ENCODE measurements at places on chromosomes 11 and 22. TPM values are rescaled to one million over a fixed set of nuclear protein-coding genes. Genes with fewer than 3 reads are reported as not detected.

GRCh38 chr11:120335556-120335907, 681 bp upstream of the ARHGEF12 start:
- no peak for DNase-seq
- peak overlapping the region; percentile 100 for H3K27ac ChIP-seq
- peak overlapping the region; percentile 69 for H3K4me3 ChIP-seq

DNA sequence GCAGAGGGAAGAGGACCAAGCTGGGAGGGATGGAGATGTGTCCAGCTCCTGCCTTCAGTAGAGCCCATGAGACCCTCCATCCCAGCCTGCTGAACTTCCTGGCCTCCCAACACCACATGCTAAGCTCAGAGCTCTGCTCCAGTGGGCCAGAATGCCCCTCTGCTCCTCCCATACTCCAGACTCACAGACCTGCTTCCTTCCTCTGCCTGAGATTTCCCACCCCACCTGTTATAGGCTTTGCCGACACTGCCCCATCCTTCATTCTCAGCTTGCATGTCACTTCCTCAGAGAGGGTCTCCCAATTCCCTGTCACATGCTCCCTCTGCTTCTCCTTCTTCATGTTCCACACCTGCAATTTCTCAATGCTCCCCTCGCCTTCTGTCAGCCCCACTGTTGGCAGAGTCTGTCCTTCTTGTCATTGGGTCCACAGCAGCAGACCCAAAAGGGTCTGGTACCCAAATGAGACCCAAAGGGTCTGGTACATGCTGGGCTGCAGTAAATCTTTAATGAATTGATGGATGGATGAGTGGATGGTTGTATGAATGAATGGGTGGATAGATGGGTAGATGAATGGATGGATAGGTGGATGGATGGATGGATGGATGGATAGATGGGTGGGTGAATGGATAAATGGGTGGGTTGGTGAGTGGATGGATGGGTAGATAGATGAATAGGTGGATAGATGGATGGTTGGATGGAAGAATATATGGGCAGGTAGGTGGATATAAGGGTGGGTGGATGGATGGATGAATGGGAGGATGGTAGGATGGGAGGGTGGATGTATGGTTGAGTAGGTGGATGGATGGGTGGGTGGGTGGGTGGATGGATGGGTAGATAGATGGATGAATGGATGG, 105.3 kb upstream of the FGF3 start:
- H3K4me1 ChIP-seq: no peaks in the 10 kb centered on the region
- DNase-seq: no peak
- H3K36me3 ChIP-seq: no peaks in the 10 kb centered on the region
- H3K27me3 ChIP-seq: no peaks in the 10 kb centered on the region
- H3K27ac ChIP-seq: no peak overlapping the region

GRCh38 chr11:86244063-86244521, 461 bp upstream of the EED start:
- DNase-seq: peak; percentile 86
- H3K4me1 ChIP-seq: no peaks in the 10 kb centered on the region
- H3K27ac ChIP-seq: peak overlapping the region; percentile 98
- no peaks in the 10 kb centered on the region for H3K27me3 ChIP-seq
- H3K36me3 ChIP-seq: no peaks in the 10 kb centered on the region

- no peaks in the 10 kb centered on the region for H3K36me3 ChIP-seq
- no peak overlapping the region for H3K27ac ChIP-seq
- H3K4me1 ChIP-seq: no peaks in the 10 kb centered on the region
- no peak overlapping the region for H3K4me3 ChIP-seq
Observed at GRCh38 chr11:100182350-100182749, 504.7 kb upstream of the ARHGAP42 start.

- peaks cover 25% of the 10 kb centered on the region for H3K4me1 ChIP-seq
- H3K27ac ChIP-seq: peak overlapping the region; percentile 94
- peaks cover 48% of the 10 kb centered on the region for H3K36me3 ChIP-seq
- peak overlapping the region; percentile 76 for H3K4me3 ChIP-seq
- H3K27me3 ChIP-seq: no peaks in the 10 kb centered on the region
Observed at GRCh38 chr11:57742087-57742452, 779 bp downstream of the SELENOH start.

YPEL4 gene
- 0.63 TPM for total RNA-seq

- DNase-seq: no peak
Observed at GRCh38 chr11:105719073-105719822, 109.4 kb downstream of the GRIA4 start.
